CD8-positive, alpha-beta memory T cell (primary cell): ENCODE measurements at places on chromosomes 6 and 20.
A peak's percentile ranks its signal among the peaks of the same experiment; 100 is the strongest.

- DNase-seq, result peak; percentile 59
Observed at GRCh38 chr20:10218536-10219451, at the start of gene SNAP25. Gene SNAP25 (plus strand): TSS chr20:10218830. CDS start chr20:10275492, 56,662 bp downstream.

DNA sequence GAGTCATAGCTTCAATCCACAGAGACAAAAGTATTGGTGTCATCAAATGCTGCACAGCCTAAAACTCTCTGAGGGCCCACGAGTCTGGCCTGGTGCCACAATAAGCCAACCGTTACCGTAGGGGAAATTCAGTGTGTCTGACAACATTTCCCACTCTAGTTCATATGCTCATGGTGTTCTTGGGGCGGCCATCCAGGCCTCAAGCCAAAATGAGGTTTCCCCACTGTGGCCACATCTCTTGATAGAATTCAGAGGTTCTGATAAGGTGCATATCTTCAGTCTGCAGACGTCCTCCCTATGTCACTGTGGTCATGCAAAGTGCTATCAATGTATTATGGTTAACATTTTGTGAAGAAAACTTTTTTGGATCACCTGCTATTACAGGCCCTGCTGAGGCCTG is 627.7 kb downstream of the QKI start:
- DNase-seq, result no peak

DNA sequence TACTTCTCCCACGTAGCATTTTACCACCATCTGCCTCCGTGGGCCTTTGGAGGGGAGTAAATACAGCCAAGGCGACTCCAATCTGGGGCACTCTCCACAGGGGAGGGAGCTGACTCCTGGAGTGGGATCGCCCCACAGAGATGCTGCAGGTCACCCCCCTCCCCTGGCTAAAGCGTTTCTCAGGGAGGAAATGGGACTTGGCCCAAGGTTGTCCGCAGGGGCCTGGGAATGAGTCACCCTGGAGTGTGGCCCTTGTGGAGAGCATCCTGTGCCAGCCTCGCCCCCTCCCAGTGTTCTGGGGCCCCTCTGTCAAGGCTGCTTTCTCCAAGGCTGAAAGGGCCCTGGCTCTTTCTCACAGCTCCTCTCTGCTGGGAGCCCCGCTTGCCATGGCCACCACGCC is 84.5 kb upstream of the QKI start:
- no peak for DNase-seq

DNA sequence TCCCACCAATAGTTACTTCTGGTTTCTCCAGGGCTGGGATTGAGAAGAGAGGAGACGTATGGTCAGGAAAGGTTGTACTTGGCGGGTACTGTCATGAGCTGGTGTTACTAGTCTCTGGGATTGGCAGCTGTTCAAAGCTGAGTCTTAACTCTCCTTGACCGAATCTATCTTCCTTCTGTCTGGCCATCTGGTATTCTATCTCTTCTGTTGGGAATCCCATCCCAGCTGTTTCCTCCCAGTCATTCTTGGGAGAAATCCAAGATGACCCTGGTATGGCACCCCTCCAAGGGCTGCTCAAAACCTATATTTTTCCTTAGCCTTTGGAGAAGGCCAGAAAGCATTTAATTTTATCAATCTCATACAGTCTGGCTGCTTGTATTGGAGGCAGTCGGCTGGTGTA is 287.0 kb upstream of the CHD6 start:
- DNase-seq, result no peak

DNA sequence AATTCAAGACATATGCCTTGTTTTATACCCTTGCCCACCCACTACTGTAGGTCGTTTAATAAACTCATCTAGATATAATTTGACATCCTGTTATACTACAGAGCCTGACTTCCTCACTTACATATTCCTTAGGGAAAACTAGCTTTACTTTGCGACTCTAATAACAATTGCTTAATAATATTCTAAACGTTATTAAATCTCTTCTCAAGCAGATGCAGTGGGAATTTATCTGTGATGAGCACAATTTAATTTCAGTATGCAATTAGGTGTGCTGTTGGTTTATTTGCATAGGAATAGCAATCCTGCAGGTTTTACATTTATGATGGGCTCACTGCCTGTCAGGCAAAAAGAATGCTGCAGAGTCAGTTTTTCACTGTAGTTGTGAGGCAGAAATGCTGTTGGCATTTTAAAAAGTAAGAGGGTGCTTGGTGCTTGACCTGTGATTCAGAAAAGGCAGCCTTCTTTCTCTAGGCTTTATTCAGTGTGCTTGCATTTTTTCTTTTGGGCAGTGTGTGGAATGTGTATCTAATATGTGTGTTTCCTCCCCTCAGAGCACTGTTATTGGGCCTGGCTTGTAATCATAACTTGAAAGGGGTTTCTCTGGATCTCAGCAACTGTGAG is 152.3 kb upstream of the SCGN start:
- no peak for DNase-seq

DNA sequence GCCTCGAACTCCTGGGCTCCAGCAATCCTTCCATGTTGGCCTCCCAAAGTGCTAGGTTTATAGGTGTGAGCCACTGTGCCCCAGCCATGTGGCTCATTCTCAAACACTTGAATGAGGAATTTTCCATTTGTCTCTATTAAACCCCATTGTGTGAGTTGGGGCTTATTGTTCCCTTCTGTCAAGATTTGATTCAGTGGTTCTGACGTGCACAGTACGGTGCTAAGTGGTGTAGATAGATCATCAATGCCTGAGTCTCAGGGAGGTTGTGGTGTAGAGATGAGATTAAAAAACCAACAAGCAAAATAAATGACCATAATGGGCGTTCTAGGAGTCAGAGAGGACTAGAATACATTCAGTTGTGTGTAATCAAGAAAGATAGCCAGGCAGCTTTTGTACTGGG is 335.6 kb downstream of the PRL start:
- DNase-seq, result no peak

DNA sequence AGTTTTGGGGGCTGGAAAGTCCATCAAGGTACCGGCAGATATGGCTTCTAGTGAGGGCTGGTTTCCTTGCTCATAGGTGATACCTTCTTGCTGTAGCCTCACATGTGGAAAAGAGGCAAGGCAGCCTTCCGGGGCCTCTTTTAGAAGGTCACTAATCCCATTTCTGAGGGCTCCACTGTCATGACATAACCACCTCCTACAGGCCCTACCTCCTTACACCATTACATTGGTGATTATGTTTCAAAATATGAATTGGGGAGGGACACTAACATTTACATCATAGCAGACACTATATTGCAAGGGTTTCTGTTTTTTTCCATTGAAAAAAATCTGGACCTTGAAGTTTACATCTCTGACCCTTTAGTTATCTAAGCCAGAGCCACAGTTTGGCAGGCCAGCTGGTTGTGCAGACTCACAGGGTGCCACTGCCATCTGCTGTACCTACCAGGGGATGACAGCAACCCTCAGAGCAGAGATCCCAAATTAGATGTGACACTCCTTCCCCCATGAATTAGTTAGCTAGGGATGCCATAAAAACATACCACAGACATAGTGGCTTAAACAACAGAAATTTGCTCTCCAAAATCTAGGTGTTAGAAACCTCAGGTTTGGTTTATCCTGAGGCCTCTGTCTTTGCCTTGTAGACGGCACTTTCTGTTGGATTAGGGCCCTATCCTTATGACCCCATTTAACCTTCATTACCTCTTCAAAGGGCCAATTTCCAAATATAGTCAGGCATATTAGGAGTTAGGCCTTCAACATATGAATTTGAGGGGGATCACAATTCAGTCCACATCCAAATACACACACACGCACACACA is 166.4 kb upstream of the RNF217 start:
- no peak for DNase-seq

DNA sequence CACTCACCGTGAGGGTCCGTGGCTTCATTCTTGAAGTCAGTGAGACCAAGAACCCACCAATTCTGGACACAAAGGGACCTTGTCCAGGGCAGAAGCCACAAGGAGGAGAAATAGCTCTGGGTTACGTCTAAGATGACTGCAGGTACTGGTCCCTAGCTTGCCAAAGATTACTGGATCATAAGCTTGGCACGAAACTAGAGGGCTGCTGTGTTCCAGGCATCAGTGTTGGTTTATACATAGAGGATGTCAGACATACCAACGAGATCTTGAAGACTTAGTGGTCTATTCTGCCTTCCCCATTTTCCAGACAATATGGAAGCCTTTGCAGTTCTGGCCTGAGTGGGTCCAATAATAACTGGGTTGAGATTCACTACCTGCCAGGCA is 175.7 kb downstream of the TBX18 start:
- DNase-seq, result no peak

DNA sequence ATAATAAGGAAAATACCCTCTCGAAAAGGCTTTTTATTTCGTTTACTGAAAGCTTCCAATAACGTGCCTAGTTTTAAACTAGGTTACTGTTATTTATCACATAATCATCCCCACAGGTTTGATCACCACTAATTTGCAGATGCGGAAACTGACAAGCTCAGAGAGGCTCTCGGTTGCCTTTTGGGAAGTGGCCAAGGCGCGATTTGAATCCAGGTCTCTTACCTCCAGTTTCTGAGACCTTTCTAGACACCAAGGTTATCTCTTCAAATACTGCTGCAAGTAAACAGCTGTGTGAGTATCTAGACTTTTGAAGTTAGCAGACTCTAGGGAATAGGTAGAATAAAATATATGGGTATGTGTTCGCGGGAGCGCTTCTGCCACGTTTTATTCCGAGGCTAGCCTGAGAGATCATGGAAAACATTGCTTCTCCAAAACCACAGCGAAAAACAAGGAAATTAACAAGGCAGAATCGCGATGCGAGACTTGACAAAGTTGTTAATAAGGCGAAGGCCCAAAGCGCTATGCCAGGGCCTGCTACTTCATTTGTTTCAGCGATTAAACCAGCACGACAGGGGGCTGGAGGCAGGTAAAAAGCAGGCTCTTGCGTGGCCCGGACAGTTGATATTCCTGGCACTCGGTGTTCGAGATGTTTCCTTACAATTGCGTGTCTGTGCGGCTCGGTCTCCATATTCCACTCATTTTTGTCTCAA is 1.8 kb upstream of the JARID2 start:
- DNase-seq, result no peak

- DNase-seq, result no peak
Observed at GRCh38 chr20:52888096-52888495, 84.1 kb upstream of the TSHZ2 start.

DNA sequence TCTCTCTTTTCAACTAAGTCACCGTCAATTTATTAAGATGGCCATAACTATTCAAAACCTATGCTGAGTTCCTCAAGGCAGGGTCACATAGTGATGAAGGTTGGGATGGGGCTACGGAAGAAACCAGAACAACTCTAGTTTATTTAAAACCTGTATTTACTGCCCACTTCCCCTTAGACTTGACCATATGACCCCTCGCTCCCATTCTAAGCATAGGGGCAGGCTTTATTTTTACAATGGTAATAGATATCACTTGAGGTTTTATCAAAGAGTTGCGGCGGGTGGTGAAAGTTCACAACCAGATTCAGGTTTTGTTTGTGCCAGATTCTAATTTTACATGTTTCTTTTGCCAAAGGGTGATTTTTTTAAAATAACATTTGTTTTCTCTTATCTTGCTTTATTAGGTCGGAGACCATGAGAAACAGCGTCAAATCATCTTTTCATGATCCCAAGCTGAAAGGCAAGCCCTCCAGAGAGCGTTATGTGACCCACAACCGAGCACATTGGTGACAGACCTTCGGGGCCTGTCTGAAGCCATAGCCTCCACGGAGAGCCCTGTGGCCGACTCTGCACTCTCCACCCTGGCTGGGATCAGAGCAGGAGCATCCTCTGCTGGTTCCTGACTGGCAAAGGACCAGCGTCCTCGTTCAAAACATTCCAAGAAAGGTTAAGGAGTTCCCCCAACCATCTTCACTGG is 5.5 kb downstream of the EDN1 start:
- no peak for DNase-seq

GRCh38 chr6:159525445-159526025 is 167.5 kb downstream of the SOD2 start:
- no peak for DNase-seq

DNA sequence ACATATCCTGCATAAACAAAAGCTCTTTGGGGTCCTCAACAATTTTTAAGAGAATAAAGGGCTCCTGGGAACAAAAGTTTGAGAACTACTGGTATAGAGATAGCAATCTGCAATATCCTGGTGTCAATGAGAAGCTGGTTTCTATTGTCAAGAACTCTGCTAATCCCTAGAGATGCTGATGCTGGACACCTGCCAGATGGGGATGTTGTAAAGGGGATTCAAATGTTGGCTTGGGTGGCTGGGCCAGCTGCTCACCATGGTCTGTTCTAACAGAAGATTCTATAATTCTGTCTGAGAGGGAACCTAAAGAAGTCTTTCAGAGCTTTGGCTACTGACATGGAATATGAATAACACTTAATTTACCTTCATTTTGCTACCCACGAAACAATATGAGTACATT is 137.8 kb downstream of the BTBD9 start:
- no peak for DNase-seq

- DNase-seq, result no peak
Observed at GRCh38 chr6:156809034-156809433, 31.9 kb downstream of the ARID1B start.

- no peak for DNase-seq
Observed at GRCh38 chr6:166115609-166116008, 52.0 kb downstream of the TBXT start.

DNA sequence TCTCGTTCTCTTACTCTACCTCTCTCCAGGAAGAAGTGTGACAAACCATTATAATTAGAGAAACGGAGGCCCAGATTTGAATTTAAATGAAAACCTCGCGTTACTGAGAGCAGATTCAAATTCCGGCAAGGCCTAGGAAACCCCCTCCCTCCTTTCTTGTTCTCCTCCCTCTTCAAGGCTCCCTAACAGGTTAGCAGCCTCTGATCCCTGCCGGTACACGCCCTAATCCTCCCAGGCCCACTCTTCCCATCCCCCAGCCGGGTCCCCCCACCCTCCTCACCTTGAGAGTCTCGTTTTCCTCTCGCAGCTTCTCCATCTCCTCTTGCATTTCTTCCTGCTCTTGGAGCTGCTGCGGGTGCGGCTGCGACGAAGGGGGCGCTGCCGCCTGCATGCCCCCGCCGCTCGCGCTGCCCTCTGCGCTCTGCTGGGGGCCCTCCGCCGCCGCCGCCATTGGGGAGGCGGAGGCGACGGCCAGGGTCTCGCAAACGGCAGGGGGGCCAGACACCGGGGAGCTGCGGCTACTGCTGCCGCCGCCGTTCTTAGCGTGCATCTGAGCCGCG is 3.8 kb downstream of the MTCL3 start:
- peak; percentile 11 for DNase-seq

GRCh38 chr6:66897576-66897975 is 1190.5 kb upstream of the EYS start:
- DNase-seq, result no peak

GRCh38 chr20:33561692-33562601 is 72.1 kb downstream of the CBFA2T2 start:
- DNase-seq, result no peak
